ENCODE measurements at places on chromosomes 2 and 18.

- no peak for DNase-seq
Observed at GRCh38 chr2:26564121-26564644, 77.0 kb downstream of the CIB4 start.

DNA sequence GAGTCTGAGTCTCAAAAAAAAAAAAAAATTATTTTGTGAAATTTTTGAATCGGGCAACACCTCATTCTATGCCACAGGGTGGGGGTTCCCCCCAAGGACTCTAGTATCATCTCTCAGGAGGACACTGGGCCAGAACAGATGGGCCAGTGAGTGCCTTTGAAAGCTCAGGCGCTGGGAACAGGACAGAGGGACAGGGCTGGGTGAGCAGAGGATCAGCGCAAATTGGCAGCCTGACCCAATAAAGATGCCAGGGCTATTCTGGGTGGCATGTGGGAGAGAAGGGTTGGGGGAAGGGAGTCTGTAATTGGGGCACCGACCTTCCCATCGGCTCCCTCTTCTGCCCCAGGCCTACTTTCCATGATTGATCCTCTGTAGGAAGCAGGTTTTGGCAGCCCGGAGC lies 44.0 kb downstream of the KIF3C start:
- DNase-seq, result peak; percentile 48

DNA sequence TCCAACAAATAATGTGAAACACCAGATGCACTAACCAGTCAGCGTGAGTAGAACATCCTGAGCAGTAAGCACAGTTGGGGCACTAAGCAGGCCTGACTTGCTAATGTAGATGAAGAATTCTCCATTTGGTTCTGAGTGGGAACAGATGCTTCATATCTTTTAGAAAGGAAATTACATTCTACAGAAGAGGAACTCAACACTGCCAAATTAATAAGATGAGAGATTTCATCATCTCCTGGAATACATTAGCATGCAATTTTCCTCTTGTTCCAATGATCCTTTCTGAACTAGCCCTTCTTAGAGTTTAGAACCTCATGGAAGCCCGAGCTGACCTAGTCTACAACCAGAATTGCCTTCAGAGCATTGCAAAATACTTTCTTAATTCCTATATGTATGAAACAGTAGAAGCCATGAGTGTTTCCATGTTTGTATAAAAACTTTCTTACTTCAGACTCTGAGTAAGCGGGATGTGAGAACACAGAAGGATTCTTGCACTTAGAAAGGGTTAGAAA lies 34.8 kb downstream of the COL5A2 start:
- no peak for DNase-seq

DNA sequence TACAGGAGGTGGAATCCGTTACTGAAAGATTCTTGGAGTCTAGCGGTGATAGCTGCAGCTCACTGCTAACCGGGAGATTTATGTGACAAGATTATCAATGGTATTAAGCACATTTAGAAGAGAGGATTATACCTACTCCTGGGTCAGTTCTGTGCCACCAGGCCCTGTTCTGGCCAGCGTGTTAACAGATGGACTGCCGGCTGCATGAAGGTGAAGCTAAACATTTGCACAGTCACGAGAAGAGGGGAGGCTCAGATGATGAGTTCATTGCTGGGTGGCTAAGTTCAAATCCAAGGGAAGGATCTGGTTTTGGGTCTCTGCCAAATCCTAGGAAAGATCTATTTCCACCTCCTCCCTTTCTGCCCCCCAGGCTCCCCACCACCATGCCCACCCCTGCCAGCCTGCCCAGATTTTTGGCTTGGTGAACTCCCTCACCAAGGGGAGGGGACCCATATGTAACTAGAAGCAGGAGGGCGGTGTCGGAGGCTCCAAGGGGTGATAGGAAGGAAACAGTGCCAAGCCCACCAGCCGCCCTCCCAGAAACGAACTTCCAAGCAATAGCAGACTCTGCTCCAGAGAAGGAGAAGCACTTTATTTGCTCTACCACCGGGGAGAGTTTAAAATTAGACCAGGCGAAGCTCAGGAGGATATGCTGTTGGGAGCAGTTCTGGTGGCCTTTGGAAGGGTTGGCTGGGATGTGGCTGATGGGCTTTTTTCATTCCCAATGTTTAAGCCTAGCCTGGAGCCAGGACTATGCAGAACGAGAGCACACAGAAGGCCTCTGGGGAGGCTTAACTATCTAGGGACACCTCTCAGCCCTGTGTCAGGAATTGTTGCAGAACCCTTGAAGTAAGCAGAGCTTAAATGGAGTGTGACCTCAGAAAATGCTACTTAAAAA lies 200.5 kb downstream of the KLHL29 start:
- no peak for DNase-seq

DNA sequence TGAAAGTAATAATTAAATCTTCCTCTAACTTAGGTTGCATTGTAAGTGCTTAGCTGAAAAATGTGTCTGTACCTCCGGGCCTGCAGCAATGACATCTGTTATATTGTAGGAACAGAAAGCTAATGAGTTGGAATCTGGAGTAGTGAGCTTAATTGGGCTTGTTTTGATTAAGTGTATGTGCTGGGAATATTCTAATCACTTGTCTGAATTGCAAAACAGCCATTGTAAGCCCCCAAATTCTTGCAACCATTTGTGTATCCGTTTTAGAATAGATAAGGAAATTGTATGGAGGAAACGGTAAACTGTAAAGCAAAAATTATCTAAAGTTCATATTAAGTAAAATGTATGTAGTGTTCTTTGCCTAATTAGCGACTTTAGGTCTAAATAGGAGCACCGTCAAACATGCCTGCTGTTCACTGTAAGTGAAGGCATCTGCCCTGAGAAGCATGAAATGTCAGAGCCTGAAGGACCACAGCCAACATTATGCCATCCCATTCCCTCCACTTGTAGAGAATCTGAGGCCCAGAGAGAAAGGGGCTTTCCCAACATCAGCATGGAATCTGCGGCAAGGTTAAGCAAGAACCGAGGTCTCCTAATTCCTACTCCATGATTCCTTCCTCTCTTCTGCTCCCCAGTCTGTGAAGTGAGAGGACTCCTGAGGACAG lies 466.4 kb downstream of the TDRD15 start:
- no peak for DNase-seq

- DNase-seq, result no peak
Observed at GRCh38 chr18:79465392-79465991, 69.8 kb downstream of the NFATC1 start.

DNA sequence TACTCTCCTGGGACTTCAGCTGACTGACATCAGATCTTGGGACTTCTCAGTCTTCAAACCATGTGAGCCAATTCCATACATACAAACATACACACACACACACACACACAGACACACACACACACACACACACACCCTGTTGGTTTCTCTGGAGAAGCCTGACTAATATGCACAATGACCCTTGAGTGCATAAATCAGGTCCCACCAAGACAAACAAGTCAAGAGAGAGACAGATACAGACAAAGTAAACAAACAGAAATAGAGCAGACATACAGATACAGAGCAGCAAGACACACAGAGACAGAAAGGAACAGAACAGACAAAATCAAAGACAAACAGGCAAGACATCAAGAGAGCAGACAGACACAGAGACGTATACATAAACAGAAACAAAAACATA lies 43.8 kb upstream of the DDX18 start:
- no peak for DNase-seq

Measured in pons (tissue), 1 donor.